Activated naive CD8-positive, alpha-beta T cell treated with anti-CD3 and anti-CD28 coated beads for 36 hours (primary cell): ENCODE measurements at places on chromosomes 16 and 17.

GRCh38 chr17:47235506-47235905 is 18.1 kb upstream of the ITGB3 start:
- H3K36me3 ChIP-seq, result no peaks in the 10 kb centered on the region
- H3K27ac ChIP-seq, result no peak overlapping the region
- H3K4me1 ChIP-seq, result no peaks in the 10 kb centered on the region

DNA sequence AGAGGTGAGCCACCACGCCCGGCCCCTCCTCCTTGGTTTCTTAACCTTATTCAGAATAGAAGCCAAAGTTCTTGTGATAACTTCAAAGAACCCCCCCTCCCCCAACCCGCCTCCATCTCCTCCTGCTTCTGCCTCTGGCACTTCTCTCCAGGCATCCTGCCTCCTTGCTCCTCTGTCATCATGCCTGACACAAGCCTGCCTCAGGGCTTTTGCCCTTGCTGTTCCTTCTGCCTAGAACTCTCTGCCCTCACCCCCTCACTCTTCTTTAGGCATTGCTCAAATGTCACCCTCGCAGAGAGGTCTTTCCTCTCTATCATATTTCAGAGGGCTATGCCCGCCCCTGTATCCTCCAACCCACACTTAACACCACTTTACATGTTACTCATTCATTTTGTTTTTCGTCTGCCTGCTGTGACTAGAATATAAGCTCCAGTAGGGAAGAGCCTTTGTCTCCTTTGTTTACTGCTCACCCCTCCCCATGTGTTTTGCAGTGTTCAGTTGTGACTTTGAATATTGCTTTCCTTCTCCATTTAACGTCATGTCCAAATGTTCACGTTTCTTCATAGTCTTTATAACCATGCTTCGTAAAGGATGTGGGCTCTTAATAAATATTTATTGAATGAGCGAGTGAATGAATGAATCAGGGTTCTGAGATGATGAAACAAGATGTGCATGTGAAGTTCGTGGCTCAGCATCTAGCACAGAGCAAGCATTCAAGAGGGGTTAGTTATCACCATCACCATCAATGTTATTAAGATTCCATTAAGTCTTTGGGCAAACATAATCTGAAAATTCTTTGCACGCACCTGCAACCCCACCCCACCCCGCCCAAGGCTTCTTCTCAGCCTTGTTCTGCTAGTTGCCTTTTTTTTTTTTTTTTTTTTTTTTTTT is 186.2 kb upstream of the WSCD1 start:
- no peak for DNase-seq
- H3K4me1 ChIP-seq, result no peaks in the 10 kb centered on the region
- no peaks in the 10 kb centered on the region for H3K36me3 ChIP-seq

GRCh38 chr16:89711601-89712273 is 9.0 kb downstream of the VPS9D1 start:
- peaks cover 21% of the 10 kb centered on the region for H3K36me3 ChIP-seq
- no peaks in the 10 kb centered on the region for H3K27me3 ChIP-seq
- no peaks in the 10 kb centered on the region for H3K4me1 ChIP-seq
- peak; percentile 84 for DNase-seq

DNA sequence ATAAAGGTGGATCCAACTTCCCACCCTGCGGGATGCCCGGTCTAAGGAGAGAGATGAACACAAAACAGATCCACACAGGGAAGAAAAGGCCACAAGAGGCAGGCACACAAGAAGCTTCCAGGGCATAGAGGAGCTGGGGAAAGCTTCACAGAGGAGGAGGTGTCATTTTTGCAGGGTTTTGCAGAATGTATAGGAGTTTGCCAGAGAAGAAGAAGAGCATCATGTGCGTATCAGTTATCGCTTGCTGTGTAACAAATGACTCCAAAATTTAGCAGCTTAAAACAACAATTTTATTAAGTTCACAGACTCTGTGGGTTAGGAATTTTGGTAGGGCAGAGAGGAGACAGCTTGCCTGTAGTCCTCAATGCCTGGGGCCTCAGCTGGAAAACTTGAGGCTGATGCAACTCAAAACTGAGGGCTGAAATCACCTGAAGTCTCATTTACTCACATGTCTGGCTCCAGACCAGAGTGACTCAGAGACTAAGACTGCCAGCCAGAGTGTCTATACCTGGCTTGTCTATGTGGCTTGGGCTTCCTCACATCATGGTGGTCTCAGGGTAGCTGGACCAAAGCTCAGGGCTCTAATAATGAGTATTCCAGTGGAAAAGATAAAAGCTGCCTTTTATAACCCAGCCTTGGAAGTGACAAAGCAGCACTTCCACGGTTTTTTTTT is 33.9 kb upstream of the ZNF423 start:
- H3K4me3 ChIP-seq, result no peak overlapping the region
- H3K27ac ChIP-seq, result no peak overlapping the region
- H3K27me3 ChIP-seq, result peaks cover 25% of the 10 kb centered on the region
- no peak for DNase-seq
- peaks cover 3% of the 10 kb centered on the region for H3K4me1 ChIP-seq

DNA sequence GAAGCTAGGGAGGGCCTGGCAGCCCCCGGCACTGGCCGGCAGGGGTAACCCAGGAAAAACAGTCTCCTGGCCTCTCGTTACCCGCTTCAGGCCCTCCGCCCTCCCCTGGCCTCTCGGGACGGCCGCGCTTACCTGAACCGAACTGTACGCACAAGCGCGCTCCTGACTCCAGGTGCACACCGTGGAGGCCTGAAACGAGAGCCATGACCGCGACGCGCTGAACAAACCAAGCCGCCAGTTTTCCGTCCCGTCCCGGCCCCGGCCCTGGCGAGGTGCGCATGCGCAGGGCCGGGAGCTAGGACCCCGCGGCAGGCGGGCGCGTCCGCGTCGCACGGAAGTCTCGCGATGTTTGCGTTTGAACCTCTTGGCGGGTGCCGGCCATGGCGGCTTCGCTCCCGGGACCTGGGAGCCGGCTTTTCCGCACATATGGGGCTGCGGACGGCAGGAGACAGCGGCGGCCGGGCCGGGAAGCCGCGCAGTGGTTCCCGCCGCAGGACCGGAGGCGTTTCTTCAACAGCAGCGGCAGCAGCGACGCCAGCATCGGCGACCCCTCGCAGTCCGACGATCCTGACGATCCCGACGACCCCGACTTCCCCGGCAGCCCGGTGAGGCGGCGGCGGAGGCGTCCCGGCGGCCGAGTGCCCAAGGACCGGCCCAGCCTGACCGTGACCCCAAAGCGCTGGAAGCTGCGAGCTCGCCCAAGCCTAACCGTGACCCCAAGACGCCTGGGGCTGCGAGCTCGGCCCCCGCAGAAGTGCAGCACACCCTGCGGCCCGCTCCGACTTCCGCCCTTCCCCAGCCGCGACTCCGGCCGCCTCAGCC is at the start of gene HASPIN:
TSS of gene HASPIN (plus strand) at position 348 of the 822 bp plus-strand sequence. CDS start at position 381, 33 bp downstream.
- H3K4me3 ChIP-seq, result peak within 1 kb of the TSS; percentile 86
- DNase-seq, result peak; percentile 96
- peaks cover 63% of the 10 kb centered on the region for H3K36me3 ChIP-seq
- peaks cover 3% of the 10 kb centered on the region for H3K27me3 ChIP-seq

DNA sequence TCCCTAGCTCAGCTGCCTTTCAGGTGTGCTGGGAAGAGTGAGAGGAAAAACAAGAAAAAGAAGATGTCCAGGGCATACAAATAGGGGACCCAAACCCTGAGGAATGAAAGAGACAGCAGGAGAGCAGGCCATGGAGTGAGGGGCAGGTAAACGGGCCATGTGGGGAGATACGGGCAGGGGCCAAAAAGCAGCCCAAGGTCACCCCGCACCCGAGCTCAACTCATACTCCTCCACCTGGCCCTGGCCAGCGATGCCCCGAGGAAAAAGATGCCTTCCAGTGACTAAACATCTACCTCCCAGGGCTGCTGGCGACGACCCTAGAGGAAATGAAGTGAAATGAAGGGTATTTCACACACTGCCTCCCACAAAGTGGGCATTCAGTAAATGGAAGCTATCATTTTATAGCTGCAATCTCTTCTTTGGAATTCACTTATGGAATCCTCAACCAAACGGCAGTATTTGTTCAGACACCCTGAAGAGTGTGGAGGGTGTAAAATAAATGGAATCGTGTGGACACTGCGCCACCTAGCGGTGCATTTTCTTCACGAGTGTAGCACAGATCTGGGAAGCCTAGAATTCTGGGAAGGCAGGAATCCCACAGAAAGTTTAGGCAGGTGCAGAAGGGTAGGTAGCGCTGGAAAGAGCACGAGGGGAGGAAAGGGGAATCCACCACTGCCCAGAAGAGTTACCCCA is 14.9 kb downstream of the ELAC2 start:
- H3K4me3 ChIP-seq, result no peak overlapping the region
- H3K27me3 ChIP-seq, result no peaks in the 10 kb centered on the region
- peak; percentile 26 for DNase-seq
- peaks cover 9% of the 10 kb centered on the region for H3K36me3 ChIP-seq
- H3K4me1 ChIP-seq, result peaks cover 3% of the 10 kb centered on the region
- H3K27ac ChIP-seq, result no peak overlapping the region

- no peak for DNase-seq
- peaks cover 51% of the 10 kb centered on the region for H3K4me1 ChIP-seq
- peaks cover 34% of the 10 kb centered on the region for H3K36me3 ChIP-seq
Observed at GRCh38 chr17:50146230-50146926, 4.1 kb downstream of the PPP1R9B start.
